ENCODE measurements at places on chromosomes 6 and 20.

- DNase-seq = no peak
These were observed 75.5 kb upstream of the DST start for GRCh38 chr6:56718236-56718635.

- DNase-seq = no peak
These were observed 170.1 kb downstream of the KIF6 start for GRCh38 chr6:39555136-39555535.

GRCh38 chr20:44419131-44419844, 56.4 kb upstream of the TTPAL start:
- no peak for DNase-seq

DNA sequence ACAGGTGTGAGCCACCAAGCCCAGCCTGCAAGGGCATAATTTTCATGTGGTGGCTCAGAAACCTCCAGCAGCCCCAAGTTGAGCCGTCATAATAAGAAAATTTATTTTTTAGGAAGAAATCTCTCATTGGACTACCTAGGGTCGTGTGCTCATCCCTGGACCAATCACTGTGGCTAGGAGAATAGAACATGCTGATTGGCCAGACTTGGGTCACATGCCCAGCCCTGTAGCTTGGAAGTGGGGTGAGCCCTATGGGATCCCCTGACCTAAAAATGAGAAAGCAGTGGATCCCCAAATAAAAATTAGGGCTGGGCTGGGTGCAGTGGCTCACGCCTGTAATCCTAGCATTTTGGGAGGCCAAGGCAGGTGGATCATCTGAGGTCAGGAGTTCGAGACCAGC, 155.3 kb downstream of the ZNF217 start:
- DNase-seq = no peak

GRCh38 chr6:43575105-43575771, 600 bp downstream of the XPO5 start:
- no peak for DNase-seq

DNA sequence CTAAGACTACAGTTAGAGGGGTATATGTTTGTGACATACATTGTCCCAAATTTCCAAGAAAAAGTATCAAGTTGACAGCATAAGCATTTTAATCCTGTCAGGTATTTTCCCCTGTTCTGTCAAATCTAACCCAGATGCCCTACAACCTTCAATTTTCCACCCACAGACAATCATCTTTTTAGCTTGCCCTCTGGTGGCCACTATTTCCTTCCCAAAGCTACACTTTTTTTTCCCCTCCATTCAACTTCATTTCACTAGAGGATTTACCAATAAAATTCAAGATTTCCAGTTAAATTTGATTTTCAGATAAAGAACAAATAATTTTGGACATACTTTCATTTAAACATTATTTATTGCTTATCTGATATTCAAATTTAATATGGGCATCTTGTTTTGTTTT, 286.6 kb downstream of the TENT5A start:
- DNase-seq = no peak

- DNase-seq = peak; percentile 79
These were observed 77.2 kb upstream of the MC3R start for GRCh38 chr20:56171087-56172012.

DNA sequence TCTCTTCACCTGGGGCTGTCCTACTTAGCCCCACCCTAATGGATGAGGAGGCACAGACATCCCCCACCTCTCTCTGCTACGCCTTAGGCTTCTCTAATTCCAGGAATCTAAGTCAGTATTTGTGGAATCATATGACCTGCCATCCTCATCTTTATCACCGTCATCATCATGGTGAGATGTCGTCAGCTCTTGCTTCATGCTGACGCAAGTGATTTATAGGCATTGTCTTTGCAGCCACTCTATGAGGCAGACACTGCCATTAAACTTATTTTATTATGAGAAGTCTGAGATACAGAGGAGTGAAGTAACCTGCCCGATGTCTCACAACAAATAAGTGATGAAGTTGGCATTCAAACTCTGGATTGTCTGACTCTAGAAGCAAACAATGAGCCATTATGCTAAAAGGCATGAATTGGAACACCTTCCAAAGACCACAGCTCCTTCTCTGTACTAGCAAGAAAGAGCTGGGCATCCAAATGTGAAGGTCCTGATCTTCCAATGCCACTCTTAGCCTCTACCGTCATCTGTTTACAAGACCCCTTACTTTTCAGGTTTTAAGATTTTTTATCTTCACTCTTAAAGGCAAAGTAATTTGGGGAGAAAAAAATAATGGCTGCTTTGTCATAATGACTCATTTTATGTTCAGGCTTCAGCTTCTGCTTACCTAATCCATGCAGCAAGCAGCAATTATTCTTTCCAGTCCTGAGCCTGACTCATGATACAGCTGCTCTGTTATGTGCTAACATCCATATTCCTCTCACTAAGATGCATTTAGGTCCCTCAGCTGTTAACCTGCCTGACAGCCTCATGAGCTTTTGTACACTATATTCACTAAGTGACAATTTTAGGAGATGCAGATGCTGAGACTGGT, 113.7 kb upstream of the BCLAF1 start:
- peak; percentile 92 for DNase-seq

DNA sequence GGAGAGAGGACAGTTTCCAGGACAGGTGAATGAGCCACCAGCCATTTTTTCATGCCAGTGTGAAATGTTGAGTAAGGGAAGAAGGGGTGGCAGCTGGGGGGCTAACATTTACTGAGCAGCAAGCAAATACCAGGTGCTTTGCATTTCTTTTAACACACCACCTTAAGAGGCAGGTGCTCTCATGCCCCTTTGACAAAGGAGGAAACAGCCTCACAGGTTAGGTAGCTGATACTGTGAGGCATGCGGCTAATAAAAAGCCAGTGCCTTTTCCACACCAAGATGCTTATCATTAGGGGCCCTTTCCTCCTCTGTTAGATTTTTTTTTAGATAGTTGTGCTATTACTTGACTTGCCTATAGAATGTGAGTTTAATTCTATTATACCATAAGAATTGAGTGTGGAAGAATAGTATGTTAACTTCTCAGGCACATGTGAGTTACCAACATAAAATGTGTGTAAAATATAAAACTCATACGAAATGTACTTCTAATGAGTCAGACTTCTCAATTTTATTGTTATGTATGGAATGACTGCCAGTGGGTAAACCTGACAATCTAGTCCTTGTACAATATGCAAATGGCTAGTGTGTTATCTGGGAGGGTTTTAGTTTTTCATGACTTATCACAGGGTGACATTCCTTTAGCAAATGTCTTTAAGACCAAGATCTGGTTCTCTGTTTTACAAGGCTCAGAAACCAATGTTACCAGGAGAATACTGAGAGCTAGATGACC, 260.0 kb downstream of the TMEM242 start:
- no peak for DNase-seq

DNA sequence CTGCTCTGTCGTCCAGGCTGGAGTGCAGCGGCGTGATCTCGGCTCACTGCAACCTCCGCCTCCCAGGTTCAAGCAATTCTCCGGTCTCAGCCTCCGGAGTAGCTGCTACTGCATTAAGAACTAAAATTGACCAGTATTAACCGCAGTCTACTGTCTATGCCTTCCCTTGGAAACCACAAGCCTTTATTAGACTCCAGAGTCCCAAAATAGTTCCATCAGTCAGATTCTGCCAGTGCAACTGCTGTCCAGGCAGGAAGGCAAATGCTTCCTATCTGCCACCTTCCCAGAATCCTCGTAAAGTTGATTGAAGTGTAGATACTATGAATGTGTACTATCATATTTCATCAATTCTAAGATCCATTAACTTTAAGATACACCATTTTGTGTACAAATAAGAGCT, 16.7 kb downstream of the KAT14 start:
- no peak for DNase-seq

- no peak for DNase-seq
These were observed 13.7 kb downstream of the TRAF3IP2 start for GRCh38 chr6:111591901-111592461.

DNA sequence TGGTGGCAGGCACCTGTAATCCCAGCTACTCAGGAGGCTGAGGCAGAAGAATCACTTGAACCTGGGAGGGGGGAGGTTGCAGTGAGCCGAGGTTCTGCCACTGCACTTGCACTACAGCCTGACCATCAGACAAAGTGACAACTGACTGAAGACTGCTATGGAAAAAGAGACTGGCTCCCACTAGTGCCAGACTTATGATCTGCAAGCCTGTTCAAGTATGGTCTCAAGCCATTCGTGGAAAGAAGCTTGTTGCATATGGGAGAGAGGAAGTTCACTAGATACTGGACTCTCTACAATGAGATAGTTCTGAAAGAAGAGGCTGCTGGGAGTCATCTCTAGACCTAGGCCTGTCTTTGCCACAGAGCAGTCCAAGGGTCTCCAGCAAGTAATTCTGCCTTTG, 26.7 kb downstream of the MDN1 start:
- DNase-seq = peak; percentile 44

- no peak for DNase-seq
These were observed 38.4 kb upstream of the TBXT start for GRCh38 chr6:166206066-166206465.

DNA sequence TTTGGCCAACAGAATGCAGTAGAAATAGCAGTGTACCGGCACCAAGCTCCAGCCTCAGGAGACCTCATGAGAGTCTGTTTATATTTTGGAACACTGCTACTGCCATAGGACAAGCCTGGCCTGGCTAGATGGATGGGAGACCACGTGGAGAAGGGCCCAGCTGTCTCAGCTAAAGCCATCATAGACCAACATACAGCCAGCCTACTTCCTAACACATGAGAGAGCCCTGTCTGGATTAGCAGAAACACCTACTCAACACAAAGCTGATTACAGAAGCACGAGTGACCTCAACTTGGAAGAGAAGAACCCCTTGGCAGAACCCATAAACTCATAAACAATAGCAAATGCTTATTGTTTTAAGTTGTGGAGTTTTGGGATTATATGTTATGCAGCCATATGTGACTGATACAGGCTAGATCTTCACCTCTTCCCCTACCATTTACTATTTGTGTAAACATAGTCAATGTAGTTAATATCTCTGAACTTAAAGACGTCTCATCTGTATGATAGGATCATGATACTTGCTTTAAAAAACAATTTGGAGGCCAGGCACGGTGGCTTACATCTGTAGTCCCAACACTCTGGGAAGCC, 199.4 kb upstream of the ZNF217 start:
- no peak for DNase-seq

DNA sequence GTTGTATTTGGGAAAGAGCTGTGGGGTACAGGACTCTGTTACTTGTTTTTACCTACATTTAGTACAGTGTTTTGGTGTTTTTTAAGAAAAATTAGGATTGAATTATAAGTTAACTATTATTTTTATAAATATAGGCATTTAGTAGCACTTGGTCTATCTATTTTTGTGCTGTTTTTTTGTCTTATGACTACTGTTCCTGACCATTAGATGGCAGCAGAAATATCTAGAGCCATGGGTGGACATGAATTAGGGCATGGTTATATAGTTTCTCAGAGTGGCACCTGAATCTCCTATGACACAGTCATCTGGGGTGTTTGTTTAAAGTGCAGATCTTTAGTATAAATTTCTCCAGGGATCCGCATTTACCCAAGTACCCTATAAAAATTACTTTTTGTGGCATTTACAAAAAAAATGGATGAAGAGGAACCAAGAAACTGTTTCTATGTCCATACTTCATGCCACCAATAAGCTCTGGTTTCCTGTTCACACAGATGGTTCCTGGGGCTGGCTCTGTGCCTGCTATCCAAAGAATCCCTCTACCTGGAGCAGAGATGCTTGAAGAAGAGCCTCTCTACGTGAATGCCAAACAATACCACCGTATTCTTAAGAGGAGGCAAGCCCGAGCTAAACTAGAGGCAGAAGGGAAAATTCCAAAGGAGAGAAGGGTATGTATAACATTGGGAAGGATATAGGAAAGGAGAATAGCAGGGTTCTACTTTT, 19.8 kb downstream of the NFYA start:
- no peak for DNase-seq

- no peak for DNase-seq
These were observed 98.2 kb downstream of the BCAS1 start for GRCh38 chr20:53972179-53972578.

GRCh38 chr20:52965819-52966218, 6.3 kb upstream of the TSHZ2 start:
- DNase-seq = no peak

DNA sequence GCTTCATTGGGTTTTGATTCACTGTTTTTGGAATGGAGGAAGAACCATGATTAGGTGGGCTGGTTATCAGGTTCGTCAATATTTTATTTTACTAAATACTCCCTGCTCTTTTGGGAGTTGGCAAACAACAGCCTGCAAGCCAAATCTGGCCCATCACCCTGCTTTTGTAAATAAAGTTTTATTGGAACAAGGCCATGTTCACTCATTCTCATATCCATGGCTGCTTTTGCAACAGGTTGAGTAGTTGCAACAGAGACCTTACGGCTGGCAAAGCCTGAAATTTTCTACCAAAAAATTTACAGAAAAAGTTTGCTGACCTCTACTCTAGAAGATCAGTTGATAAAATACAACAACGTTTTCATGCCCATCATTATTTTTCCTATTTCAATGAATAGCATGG, 45.1 kb downstream of the SYTL3 start:
- DNase-seq = no peak

DNA sequence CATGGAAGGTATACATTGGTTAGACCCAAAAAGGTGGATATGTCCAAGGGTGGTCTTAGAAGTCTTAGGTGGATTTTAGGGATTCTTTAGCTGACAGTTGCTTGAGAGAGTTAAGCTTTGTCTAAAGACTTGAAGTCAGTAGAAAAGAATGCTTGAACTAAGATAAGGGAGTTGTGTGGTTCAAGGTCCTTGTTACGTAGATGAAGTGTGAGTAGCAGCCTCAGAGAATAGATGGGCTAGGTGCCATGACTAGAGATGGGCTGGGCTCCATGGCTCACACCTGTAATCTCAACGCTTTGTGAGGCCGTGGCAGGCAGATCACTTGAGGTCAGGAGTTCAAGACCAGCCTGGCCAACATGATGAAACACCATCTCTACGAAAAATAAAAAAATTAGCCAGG, 1.7 kb downstream of the SHLD1 start:
- no peak for DNase-seq

- no peak for DNase-seq
These were observed 32.1 kb upstream of the RIN2 start for GRCh38 chr20:19725814-19726525.

DNA sequence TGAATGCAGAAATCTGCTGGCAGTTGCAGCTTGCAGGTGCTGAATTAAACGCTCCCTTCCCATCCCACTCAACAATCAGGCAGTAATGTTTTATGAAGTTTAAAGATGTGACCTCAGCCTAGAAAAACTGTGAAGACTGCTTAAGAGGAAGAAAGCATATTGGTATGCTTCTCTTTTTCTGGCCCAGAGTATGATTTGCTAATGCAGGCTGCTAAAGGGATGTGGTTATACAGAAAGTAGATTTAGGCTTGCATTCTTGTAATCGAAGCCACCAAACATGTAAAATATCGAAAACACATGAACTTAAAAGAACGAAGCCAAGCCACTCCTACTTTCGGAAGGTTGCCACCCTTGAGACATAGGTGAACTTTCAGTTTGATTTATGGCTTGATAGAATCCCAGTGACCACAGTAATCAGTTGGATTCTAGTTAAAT, 40.7 kb downstream of the MAP3K5 start:
- peak; percentile 22 for DNase-seq

DNA sequence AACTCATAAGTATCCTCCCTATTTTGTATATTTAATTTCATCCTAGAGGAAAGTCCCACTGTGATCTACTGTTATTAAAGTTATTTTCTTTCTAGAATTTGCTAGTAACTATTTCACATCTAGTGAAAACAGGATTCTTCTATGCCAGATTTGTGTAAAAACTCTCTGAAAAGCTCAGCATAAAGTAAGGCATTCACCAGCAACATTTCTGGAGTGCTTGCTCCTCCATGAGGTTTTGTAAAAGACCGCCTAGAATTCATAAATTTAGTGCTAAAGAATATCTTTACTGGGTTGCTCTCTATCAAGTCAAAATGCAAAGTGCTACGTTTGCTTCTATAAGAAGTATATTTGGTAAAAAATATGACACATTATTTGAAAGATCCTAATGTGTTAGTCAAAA, 173.5 kb upstream of the IRAK1BP1 start:
- no peak for DNase-seq

Measured in pons (tissue), 1 donor.